ENCODE measurements at places on chromosomes 12 and 14.

DNA sequence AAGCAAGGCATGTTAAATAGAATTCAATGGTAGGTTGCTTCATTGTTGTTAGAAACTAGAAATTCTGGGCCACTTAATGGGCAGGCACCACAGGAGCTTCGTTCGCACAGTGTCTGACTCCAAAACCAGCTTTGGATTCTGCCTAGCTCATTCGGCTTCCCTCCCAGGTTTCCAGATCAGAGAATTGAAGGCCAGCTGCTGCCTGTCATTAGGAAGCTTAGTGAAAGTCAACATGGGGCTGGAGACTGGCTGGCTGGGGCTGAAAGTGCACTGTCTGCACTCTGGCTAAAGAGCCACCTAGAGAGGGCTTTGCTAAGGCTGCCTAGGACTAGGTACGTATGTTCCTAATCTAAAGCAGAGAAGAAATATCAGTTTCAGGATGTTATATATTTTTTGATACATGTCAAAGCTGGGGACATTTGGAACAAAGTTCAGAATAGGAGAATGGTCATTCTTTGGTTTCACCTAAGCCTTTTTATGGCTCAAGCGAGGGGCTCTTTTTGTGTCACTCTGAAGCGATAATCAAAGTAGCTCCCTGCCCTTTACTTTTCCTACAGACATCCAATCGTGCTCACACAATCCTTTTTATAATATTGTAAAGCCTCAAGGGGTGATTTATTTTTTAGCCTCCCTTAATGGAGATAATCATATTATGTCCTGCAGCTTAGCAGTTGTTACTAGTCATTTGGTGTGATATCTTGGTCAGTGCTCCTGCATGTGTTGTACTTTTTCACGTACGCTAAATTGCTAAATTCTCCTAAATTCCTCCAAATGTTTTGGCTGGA, 238.5 kb upstream of the NAV3 start:
- no peak for DNase-seq

GRCh38 chr12:96365604-96366380, 34.4 kb downstream of the CDK17 start:
- no peak for DNase-seq

DNA sequence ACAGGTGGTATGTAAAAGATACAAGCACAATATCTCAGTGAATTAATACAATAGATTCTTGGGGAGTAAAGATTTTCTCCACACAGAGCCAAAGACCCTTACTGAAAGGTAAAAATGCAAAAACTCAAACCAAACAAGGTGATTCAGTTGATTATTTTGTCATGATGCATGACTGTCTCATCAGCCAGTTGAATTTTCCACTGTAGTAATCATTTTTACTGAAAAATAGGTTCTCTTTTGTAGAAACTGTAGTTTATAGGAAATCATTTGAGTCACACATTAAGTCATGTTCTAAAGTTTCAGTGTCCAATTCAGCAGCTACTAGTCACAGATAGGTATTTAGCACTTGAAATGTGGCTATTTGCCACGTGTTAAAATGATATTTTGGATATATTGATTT, 53.6 kb downstream of the PPFIA2 start:
- DNase-seq = no peak

DNA sequence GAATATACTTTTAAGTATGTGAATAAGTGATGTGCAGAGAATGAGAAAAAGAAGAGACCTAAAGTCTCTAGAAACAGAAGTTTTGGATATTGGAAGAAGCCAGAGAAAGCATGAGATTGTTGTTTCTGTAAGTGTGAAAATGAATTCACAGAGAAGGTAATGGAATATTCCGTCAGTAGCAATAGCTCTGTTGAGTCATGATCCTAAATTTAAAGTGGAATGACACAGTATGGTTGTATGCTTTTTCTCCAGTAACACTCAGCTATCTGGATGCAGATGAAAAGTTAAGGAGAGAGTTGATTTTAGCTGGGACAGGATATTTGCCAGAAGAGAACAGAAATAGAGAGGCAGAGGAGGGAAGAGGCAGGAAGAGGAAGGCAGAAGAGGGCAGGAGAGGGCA, 1166.3 kb downstream of the GALC start:
- DNase-seq = no peak

- DNase-seq = no peak
Observed at GRCh38 chr14:65631040-65631439, 218.5 kb downstream of the FUT8 start.

Measured in LNCaP clone FGC (cell line).